ENCODE measurements at places on chromosomes 1 and 21. TPM values are rescaled to one million over a fixed set of nuclear protein-coding genes. Genes with fewer than 3 reads are reported as not detected.

GRCh38 chr1:10615332-10615731 lies 140.6 kb downstream of the PEX14 start:
- no peaks in the 10 kb centered on the region for H3K36me3 ChIP-seq
- no peak for DNase-seq
- no peaks in the 10 kb centered on the region for H3K27me3 ChIP-seq
- H3K4me3 ChIP-seq, result no peak overlapping the region

Gene C1orf185
- total RNA-seq, result not detected

Gene WNT3A
- not detected for total RNA-seq

Gene RGS4
- total RNA-seq, result 0.12 TPM

Gene HJV
- 0.10 TPM for total RNA-seq

- H3K27me3 ChIP-seq, result no peaks in the 10 kb centered on the region
- no peak for DNase-seq
- H3K4me1 ChIP-seq, result no peaks in the 10 kb centered on the region
Observed at GRCh38 chr1:190808035-190808434, 330.4 kb upstream of the BRINP3 start.

DNA sequence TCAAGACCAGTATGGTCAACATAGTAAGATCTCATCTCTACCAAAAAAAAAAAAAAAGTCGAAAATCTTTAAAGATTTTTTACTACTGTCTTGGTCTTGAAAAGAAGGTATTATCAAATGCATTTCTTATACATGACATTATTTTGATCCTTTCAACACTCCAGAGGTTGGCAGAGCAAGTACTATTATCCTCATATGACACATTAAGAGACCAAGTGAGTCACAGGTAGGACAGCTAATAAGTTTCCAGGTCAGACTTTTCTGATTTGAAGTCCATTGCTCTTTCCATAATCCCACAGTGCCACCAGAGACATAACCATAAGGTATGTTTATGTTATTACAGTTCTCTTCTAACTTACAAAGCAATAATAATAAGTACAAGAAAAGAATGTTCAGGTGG lies 15.2 kb downstream of the DBT start:
- H3K4me3 ChIP-seq, result no peak overlapping the region
- H3K36me3 ChIP-seq, result peaks cover 35% of the 10 kb centered on the region
- H3K4me1 ChIP-seq, result no peaks in the 10 kb centered on the region
- H3K27me3 ChIP-seq, result no peaks in the 10 kb centered on the region

Gene NBPF9
- 13.3 TPM for total RNA-seq

GRCh38 chr1:197027359-197027758 lies 39.7 kb downstream of the F13B start:
- H3K27ac ChIP-seq, result no peak overlapping the region
- H3K27me3 ChIP-seq, result no peaks in the 10 kb centered on the region
- H3K36me3 ChIP-seq, result no peaks in the 10 kb centered on the region
- H3K4me3 ChIP-seq, result no peak overlapping the region
- no peaks in the 10 kb centered on the region for H3K4me1 ChIP-seq

DNA sequence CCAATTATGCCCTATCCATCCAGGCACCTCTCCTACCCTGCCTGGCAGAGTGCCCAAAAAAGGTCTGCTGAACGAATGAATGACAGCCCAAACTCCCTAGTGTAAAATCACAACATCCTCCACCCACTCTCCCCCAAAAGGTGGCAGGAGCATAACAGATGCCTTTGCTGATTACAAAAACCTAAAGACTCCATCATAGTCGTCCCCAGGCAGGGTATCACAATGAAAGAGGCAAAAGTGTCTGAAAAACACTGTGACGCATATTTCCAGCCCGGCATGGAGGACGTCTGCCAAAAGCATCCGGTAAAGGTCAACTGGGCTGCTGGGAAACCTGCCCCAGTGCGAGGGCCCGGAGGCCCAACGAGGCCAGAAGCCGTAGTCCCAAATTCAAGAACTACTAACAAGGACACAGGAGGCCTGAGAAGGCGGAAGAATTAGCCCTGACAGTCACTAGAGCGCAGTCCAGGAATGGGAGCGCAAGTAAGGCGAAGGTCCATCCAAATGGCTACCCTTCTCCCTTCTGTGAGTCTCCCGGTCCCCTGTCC lies 576 bp downstream of the SMIM12 start:
- peak; percentile 15 for DNase-seq
- peaks cover 4% of the 10 kb centered on the region for H3K36me3 ChIP-seq
- H3K27me3 ChIP-seq, result no peaks in the 10 kb centered on the region
- H3K4me1 ChIP-seq, result peaks cover 6% of the 10 kb centered on the region
- H3K27ac ChIP-seq, result peak overlapping the region; percentile 3
- peak overlapping the region; percentile 81 for H3K4me3 ChIP-seq

GRCh38 chr21:38965241-38965640 lies 159.5 kb downstream of the ETS2 start:
- no peaks in the 10 kb centered on the region for H3K36me3 ChIP-seq
- H3K4me3 ChIP-seq, result no peak overlapping the region
- DNase-seq, result no peak
- no peak overlapping the region for H3K27ac ChIP-seq
- H3K27me3 ChIP-seq, result no peaks in the 10 kb centered on the region

Gene RASAL2
- 8.1 TPM for total RNA-seq

DNA sequence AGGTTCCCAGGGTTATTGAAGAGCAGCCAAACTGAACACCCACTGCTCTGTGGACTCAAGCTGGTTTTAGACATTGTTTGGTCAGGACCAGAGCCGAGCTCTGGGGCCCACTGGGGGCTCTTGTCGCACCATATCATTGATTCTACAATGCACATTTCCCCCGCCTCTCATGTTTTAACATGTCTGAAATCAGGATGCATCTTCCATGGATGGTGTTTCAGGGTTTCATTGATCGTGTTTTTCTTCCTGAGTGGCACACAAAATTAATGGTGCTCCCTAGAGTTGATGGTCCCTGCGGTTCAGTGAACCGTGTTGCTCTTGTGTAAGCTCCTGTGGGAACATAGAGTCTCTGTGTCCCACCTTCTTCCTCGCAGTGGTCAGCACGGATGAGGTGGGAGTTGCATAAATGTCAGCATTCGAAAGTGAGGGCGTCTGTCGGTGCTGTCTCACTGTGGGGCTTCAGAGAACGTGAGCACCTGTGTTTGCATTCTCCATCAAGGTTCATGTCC lies 38.3 kb downstream of the GALNT2 start:
- H3K27me3 ChIP-seq, result no peaks in the 10 kb centered on the region
- H3K4me3 ChIP-seq, result peak overlapping the region; percentile 26
- no peaks in the 10 kb centered on the region for H3K36me3 ChIP-seq
- H3K4me1 ChIP-seq, result peaks cover 25% of the 10 kb centered on the region
- no peak for DNase-seq

Gene OR2M3
- total RNA-seq, result not detected

DNA sequence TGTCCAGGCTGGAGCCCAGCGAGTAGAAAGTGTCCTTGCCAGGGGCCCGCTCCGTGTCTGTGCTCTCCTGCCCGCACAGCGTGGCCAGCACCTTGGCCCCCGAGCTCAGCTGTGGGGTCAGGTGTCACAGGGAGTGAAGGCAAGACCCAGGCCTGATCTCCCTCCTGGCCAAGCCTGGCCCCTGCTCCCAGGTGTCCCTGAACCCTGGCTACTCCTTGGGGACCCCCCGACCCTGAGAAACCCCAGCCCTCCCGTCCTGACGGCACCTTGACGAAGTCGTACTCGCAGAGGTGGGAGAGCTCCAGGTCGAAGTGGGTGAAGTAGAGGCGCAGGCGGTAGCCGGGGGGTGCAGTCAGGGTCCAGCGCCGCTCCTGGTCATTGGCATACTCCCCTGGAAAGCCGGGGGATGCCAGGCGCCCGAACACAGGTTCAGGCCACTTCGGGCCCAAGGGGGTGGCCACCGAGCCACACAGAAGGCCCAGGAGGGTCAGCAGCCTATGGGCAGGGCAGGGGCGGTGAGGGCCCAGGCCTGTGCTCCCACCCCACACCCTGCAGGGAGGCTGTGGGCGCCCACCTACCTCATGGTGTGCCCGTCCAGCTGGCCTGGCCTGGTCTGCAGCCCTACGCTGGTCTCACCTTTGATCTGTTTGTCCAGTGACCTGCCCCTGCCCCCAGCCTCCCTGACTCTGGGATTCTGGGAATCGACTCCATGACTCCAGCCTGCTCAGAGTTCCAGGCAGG lies at the start of gene MASP2:
Gene MASP2 (minus strand): TSS at position 615 of the 741 bp plus-strand sequence. CDS start 32 bp downstream, at position 583.
- H3K27ac ChIP-seq, result no peak within 1 kb of the TSS
- H3K27me3 ChIP-seq, result no peaks in the 10 kb centered on the region
- no peaks in the 10 kb centered on the region for H3K36me3 ChIP-seq
- peaks cover 18% of the 10 kb centered on the region for H3K4me1 ChIP-seq

GRCh38 chr1:38559446-38560165 lies 300.0 kb downstream of the RRAGC start:
- no peaks in the 10 kb centered on the region for H3K36me3 ChIP-seq
- peaks cover 2% of the 10 kb centered on the region for H3K4me1 ChIP-seq
- no peak overlapping the region for H3K27ac ChIP-seq
- peaks cover 10% of the 10 kb centered on the region for H3K27me3 ChIP-seq
- no peak for DNase-seq
- no peak overlapping the region for H3K4me3 ChIP-seq

- no peak for DNase-seq
- H3K27me3 ChIP-seq, result 0 out of 2 replicates have a peak, but pooled peaks cover 4% of the 10 kb centered on the region
- H3K4me3 ChIP-seq, result no peak overlapping the region
- H3K27ac ChIP-seq, result no peak overlapping the region
Observed at GRCh38 chr1:170131450-170131849, 14.3 kb upstream of the NTMT2 start.

- H3K4me3 ChIP-seq, result no peak overlapping the region
- H3K27me3 ChIP-seq, result no peaks in the 10 kb centered on the region
- no peak for DNase-seq
- no peaks in the 10 kb centered on the region for H3K4me1 ChIP-seq
Observed at GRCh38 chr21:42349420-42350317, 1.1 kb downstream of the TFF2 start.

- H3K27me3 ChIP-seq, result 0 out of 2 replicates have a peak, but pooled peaks cover 2% of the 10 kb centered on the region
- no peak overlapping the region for H3K4me3 ChIP-seq
- no peak for DNase-seq
- H3K36me3 ChIP-seq, result no peaks in the 10 kb centered on the region
- H3K27ac ChIP-seq, result no peak overlapping the region
Observed at GRCh38 chr1:55230659-55231058, 15.5 kb upstream of the USP24 start.

- no peak for DNase-seq
- H3K27me3 ChIP-seq, result no peaks in the 10 kb centered on the region
- no peak overlapping the region for H3K4me3 ChIP-seq
- H3K4me1 ChIP-seq, result peaks cover 28% of the 10 kb centered on the region
Observed at GRCh38 chr1:201272799-201273198, 10.5 kb upstream of the PKP1 start.

Gene SRP9
- 618 TPM for total RNA-seq

DNA sequence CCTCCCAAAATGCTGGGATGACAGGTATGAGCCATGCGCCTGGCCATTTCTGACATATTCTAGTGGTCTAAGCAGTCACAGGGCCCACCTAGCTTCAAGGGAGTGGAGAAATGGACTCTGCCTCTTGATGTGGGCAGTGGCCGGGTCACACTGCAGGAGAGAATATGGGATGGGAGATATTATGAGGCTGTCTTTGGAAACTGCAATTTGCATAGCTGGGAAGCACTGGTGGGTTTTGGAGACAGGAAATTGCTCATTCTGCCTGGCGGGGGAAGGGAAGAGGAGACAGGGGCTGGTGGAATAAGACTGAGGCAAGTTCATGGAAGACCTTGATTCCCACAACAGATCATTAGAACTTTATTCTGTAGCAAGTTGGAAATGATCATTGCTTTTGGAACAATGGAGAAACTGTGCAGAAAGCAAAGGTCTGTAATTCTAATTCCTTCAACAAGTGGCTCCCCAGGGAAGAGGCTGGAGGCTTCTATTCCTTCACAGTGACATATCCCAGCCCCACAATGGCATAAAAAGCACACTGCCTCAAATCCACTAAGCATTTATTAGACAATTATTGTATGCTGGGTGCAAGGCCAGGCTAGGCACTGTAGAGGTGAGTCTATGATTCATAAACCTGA lies 10.5 kb downstream of the NCMAP start:
- no peak for DNase-seq
- H3K27ac ChIP-seq, result no peak overlapping the region
- no peaks in the 10 kb centered on the region for H3K4me1 ChIP-seq
- no peaks in the 10 kb centered on the region for H3K36me3 ChIP-seq

DNA sequence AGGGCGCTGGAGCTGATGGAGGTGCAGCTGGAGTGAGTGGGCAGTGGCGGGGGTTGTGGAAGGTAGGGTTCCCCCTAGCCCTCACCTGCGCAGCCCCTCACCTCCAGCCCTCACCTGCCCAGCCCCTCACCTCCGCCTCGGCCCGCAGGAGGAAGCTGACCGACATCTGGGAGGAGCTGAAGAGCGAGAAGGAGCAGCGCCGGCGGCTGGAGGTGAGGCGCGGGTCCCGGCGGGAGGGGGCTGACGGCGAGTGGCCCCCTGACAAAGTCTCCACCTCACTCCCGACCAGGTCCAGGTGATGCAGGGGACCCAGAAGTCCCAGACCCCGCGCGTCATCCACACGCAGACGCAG lies 2.7 kb downstream of the EVA1B start:
- H3K4me3 ChIP-seq, result no peak overlapping the region
- H3K4me1 ChIP-seq, result peaks cover 3% of the 10 kb centered on the region
- H3K27me3 ChIP-seq, result no peaks in the 10 kb centered on the region
- no peak overlapping the region for H3K27ac ChIP-seq
- H3K36me3 ChIP-seq, result peaks cover 16% of the 10 kb centered on the region

Gene S100A16
- total RNA-seq, result 46.6 TPM

Gene LYPLA2
- total RNA-seq, result 66.8 TPM

DNA sequence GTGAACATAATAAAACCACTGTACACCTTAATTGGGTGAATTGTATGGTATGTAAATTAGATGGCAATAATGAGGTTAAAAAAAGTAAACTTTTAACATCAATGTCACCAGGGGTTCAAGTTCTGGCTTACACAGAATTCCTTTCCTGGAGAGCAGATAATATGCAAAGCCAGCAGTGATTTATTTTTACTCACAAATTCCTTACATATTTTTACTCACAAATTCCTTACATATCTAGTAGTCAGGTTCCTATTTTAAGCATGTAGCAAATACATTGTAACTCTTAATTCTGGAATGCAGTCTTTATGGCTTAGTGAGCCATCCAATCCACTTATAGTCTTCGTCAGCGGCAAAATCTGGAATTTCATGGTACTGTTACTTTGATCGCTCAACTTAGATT lies 1.3 kb upstream of the UBE4B start:
- DNase-seq, result no peak
- H3K27me3 ChIP-seq, result no peaks in the 10 kb centered on the region
- peak overlapping the region; percentile 46 for H3K4me3 ChIP-seq
- no peaks in the 10 kb centered on the region for H3K36me3 ChIP-seq

- H3K36me3 ChIP-seq, result peaks cover 3% of the 10 kb centered on the region
- H3K4me3 ChIP-seq, result no peak overlapping the region
- no peaks in the 10 kb centered on the region for H3K4me1 ChIP-seq
- H3K27me3 ChIP-seq, result no peaks in the 10 kb centered on the region
Observed at GRCh38 chr1:227576189-227576588, 12.8 kb downstream of the ZNF678 start.

- no peak overlapping the region for H3K4me3 ChIP-seq
- H3K27ac ChIP-seq, result no peak overlapping the region
- H3K36me3 ChIP-seq, result no peaks in the 10 kb centered on the region
- H3K4me1 ChIP-seq, result no peaks in the 10 kb centered on the region
- no peak for DNase-seq
- H3K27me3 ChIP-seq, result peaks cover 4% of the 10 kb centered on the region
Observed at GRCh38 chr1:14598007-14598497, 433 bp upstream of the KAZN start.
